Activated T-helper 17 cell treated with anti-CD3 and anti-CD28 coated beads, Interleukin-2, amount 50 U/mL, for 72 hours (primary cell): ENCODE measurements at places on chromosomes 6 and 20. TPM values are rescaled to one million over a fixed set of nuclear protein-coding genes. Genes with fewer than 3 reads are reported as not detected.

Gene PSMB1
- total RNA-seq, result 201 TPM

Gene TRAPPC3L
- total RNA-seq, result not detected

- no peak for ATAC-seq
These were observed 55.7 kb downstream of the KHDC1L start for GRCh38 chr6:73169633-73170032.

Gene CALHM5
- total RNA-seq, result not detected

Gene C6orf132
- total RNA-seq, result 0.22 TPM

DNA sequence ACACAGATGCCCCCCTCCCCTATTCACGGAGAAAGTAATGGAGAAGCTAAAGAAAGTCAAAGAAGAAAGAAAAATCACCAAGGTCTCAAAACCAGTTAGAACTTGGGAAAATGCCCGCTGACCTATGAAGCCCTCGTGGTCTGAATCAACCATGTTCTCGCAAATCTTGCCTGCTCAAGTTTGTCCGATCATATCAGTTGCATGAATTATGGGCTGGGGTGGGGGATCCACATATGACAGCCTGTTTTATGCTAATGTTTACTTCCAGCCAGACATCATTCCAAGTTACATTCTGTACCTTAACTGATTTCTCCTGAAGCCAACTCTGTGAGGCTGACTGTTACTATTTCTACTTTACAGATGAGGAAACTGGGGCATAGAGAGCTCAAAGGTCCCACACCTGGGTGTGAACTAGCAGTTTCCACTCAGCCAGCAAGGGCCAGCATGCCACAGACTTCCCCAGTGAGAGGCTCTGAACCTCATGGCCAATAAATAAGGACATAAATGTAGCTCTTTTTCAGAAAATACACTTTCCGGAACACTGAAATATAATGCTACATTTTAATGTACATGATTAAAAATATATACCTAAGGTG is 2.1 kb downstream of the RNASET2 start:
- no peak for ATAC-seq

Gene OR2H2
- total RNA-seq, result not detected

- ATAC-seq, result no peak
These were observed 201.4 kb downstream of the IBTK start for GRCh38 chr6:82045965-82046756.

Gene HSD17B8
- total RNA-seq, result 3.4 TPM

DNA sequence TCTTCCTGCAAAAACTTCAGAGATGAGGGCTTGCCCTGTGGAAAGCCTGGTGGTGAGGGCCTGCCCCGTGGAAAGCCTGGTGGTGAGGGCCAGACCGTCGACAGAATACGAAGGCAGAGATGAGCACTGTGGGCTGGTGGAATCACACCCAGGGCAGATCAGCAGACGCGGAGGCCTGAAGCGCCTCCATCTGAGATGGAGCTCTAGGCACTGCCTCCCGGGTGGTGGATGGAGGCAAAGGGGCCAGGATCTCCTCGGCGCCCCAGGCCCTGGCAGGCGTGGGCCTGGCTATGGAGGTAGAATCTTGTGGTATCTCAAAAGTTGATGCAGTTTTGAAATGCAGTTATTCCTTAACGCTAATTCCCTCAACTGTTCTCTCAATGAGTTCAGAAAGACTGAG is 104.8 kb downstream of the PSMB1 start:
- no peak for ATAC-seq

GRCh38 chr6:20013066-20013861 is 176.1 kb downstream of the ID4 start:
- no peak for ATAC-seq

Gene NRSN2
- total RNA-seq, result 4.3 TPM

GRCh38 chr6:75116946-75117345 is 88.9 kb downstream of the COL12A1 start:
- ATAC-seq, result no peak

- ATAC-seq, result no peak
These were observed 84.1 kb upstream of the SIRPA start for GRCh38 chr20:1810926-1811620.

GRCh38 chr6:47897247-47897646 is 115.4 kb downstream of the OPN5 start:
- ATAC-seq, result no peak

GRCh38 chr6:144372611-144373594 is 87.8 kb downstream of the UTRN start:
- ATAC-seq, result no peak

- no peak for ATAC-seq
These were observed 33.2 kb downstream of the ADGRF5 start for GRCh38 chr6:46888578-46888977.

DNA sequence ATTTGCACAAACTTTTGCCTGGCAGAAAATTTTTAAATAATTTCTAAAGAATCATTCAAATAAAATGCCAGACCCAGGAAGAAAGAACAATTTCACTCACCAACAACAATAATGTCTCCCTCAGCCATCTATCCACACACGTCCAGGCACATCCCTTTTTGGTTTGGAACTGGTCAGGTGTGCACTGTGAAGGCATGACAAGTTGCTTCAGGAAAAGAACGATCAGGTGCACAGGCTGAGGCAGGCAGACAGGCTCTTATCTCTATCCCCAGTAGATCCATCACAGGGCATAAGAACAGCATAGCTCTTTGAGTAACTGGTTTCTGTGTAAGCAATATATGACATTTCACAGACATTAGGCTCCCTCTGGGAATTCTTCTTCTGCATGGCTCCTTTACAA is 18.1 kb upstream of the NXT1 start:
- no peak for ATAC-seq

- no peak for ATAC-seq
These were observed 41.3 kb upstream of the SNAP25 start for GRCh38 chr20:10177326-10177725.

DNA sequence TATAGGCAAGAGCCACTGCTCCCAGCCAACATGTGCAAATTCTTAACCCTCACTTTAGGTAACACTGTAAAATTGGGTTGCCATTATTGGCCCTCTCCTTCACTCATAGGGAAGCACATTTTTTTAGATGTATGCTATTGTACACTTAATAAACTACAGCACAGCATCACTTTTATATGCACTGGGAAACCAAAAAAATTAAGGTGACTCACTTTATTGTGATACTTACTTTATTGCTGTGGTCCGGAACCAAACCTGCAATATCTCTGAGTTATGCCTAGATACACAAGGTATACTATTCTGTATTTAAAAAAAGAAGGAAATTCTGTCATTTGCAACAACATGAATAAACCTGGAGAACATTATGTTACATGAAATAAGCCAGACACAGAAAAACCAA is 40.5 kb downstream of the IPCEF1 start:
- ATAC-seq, result no peak

Gene SMPDL3A
- total RNA-seq, result 0.29 TPM

Gene DPPA5
- total RNA-seq, result not detected

DNA sequence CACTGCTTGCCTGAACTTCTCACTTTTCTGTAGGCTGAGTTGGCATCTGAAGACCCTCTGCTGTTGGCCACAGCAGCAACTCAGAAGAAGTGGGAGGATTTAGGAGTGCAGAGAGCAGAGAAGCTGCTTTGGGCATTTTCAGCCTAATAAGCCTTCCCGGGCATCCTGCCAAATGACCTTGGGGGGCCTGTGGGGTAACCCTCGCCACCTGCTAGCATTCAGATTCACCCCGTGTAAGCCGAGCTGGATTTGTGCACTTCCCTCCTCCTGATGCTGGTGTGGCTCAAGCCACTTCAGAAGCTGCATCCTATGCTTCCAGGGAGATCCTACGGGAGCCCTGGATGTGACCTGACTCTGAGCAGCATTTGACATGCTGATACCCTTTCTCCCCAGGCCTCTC is 114.8 kb downstream of the LRFN2 start:
- ATAC-seq, result no peak

DNA sequence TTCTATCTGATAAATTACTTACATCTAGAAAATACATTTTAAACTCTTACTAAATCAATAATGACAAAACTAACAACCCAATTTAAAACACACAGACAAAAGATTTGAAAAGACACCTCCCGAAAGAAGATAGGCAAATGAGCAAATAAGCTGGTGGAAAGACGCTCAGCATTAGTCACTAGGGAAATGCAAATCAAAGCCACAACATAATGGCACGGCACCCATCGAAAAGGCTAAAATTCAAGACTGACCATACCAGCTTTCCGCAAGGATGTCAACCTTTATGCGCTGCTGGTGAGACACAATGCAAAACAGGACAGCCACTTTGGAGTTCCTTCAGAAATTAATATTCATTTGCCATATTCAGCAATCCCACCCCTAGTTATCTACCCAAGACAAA is 25.9 kb downstream of the TAF4 start:
- ATAC-seq, result peak; percentile 57

DNA sequence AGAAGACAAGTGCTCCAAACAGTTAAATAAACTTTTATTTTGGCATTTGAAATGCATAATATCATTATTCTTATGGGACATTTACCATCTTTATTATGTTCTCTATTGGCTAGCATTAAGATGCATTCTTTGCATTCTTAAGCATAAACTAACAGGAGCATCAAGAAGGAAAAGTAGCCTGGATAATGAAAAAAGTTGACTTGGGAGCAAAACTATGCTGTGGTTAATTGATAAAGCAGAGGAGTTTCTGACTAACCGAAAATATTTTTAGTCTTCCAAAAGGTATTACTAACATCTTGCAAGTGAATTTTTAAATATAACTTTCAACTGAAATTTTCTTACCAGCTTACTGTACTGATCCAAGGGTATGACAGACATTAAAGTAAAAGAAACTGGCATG is 140.3 kb downstream of the FLRT3 start:
- ATAC-seq, result no peak

DNA sequence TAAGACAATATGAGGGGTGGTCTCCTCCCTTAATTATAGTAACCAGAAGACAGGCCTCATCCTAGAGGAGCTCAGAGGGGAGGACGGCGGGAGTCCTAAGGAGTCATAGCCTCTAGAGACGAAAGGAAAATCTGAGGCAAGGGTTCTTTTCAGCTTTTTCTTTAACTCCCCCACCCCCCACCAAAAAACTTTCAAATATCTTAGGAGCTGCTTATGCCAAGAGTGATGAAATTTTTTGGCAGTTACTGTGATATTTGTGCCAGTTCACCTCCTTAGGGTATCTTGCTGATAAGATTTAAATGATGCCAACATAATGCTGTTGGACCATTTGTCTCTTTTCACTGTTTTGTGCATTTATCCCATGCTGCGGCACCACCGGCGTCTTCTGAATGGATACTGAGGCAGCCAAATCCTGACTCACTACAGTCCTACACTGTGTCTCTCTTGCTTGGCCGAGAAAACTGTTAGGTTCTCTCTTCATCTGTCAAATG is 44.5 kb upstream of the DSE start:
- no peak for ATAC-seq
